Stimulated activated CD4-positive, alpha-beta T cell treated with anti-CD3 and anti-CD28 coated beads, Interleukin-2, amount 100 ng/mL, for 24 hours (primary cell): ENCODE measurements at places on chromosomes 6 and 20.

DNA sequence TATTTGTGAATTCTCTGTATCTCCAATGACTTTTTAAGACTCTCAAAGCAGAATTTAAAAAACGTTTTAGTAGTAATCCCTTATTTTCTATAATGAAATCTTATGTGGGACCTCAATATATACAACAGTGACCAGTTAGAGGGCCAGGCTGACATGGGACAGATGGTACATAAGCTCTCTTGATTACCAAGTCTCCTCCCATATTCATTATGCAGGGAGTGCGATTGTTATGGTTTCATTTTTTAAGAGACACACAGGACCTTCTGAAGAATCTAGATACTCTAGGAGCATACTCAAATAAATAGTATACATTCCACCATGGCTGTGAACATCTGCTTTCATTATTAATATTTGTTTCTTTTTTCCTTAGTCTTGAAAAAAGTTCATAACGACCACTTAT lies 43.5 kb downstream of the GCLC start:
- DNase-seq, result no peak

GRCh38 chr6:8389036-8389818 lies 46.1 kb downstream of the SLC35B3 start:
- no peak for DNase-seq

DNA sequence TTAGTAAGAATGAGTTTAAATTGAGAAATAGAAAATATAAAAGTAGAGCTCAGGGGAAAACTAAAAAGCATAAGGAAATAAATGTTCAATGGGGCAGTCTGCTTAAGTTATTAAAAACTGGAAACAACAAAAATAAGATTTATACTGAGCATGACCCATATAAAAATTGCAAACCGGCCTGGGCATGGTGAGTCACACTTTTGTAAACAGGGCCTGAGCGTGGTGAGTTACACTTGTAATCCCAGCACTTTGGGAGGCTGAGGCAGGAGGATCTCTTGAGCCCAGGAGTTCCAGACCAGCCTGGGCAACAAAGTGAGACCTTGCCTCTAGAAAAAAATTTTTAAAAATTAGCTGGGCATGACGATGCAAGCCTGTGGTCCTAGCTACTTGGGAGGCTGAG lies 74.6 kb downstream of the TMEM244 start:
- no peak for DNase-seq

DNA sequence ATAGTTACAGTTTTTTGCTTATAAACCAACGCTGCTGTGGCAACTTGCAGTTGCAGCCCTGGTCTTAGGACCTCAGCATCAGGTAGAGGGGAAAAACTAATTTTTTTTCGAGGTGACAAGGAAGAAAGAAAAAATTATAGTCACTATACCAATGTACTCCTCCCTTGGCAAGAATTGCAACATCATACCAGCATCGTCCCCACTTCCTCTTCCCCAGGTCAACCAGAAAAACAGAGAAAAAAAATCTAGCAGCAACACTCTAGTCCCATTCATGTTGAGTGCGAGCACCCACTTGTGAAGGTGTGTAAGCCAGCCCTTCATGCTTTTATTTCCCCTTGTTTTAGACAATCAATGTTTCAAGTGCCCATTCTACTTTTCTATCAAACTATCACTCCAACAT lies 13.1 kb upstream of the DCBLD1 start:
- no peak for DNase-seq

GRCh38 chr6:55069132-55069781 lies 105.1 kb upstream of the HCRTR2 start:
- no peak for DNase-seq

DNA sequence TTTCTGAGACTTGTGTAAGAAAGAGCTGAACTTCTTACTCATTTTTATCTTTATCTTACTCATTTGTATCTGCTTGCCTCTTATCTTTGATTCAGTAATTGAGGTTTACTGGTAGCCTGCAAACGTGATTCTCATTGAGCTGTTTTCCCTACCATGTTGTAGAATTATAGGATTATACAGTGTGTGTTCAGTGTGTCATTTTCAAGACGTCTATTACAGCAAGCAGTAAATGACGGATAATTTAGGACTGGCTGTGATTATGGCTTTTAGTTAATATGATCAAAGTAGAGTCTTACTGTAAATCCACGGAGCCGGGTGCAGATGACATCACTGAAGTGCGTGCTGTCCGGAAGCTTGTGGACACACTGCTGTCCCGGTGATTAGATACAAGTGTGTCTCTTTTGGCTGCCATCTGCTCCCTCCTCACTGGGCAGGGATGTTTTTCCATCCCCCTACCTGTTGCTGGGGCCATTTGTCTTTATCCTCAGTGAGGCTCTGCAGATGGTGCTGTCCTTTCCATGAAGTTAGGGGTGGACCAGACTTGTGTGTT lies 6.0 kb downstream of the NELFCD start:
- no peak for DNase-seq

DNA sequence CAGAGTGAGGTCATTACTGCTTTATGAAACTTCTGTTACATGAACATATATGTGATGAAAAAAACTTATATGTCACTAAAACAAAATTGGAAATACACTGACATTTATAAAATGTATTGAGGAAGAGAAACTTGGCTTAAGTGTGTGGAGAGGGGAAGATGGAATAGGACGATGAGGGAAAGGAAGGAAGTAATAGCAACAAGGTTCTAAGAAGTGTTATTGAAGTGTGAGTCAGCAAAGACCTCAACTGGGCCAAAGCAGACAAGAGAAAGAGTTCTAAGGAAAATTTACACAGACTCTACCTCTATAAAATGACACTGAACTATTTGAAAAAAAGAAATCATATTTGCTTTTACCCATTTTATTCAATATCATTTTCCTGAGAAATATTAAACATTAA lies 38.3 kb downstream of the SNX3 start:
- DNase-seq, result no peak

DNA sequence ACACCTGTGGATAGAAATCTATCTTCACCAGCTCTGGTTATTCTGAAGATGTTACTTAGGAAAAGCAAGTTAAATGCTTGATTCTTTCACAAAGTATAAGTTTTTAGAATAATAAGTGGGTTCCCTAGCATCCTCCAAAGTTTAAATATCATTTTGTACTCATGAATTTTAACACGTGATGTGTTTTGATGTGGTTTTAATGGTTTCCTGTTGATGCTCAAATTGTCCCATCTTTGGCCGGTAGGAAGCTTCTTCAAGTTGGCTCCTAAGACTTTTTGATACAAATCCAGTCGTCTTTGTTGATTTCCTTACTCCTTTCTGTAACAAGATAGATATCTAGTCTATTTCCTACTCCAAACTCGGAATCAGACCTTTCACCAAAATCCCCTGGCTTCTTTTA lies 94.5 kb upstream of the STXBP5 start:
- DNase-seq, result no peak
